Renal pelvis (tissue), 12 donors: ENCODE measurements at places on chromosomes 12 and 14. TPM values are rescaled to one million over a fixed set of nuclear protein-coding genes. Genes with fewer than 3 reads are reported as not detected.

FAM90A1 gene
- 3.1 TPM for polyA plus RNA-seq

STAC3 gene
- 9.6 TPM for polyA plus RNA-seq

STYK1 gene
- polyA plus RNA-seq, result 1.8 TPM

KIAA0586 gene
- 12.1 TPM for polyA plus RNA-seq

SLC25A21 gene
- 4.3 TPM for polyA plus RNA-seq

KCNC2 gene
- polyA plus RNA-seq, result 0.55 TPM

STON2 gene
- 68.3 TPM for polyA plus RNA-seq

EEF1AKMT3 gene
- 13.7 TPM for polyA plus RNA-seq

OSBPL8 gene
- 61.0 TPM for polyA plus RNA-seq

KRT77 gene
- not detected for polyA plus RNA-seq

IGF1 gene
- polyA plus RNA-seq, result 3.4 TPM

CIROP gene
- 0.18 TPM for polyA plus RNA-seq

TMTC2 gene
- 32.3 TPM for polyA plus RNA-seq

AQP5 gene
- polyA plus RNA-seq, result 1.4 TPM

VASH1 gene
- polyA plus RNA-seq, result 41.4 TPM

SERPINA3 gene
- polyA plus RNA-seq, result not detected

TMEM63C gene
- 2.6 TPM for polyA plus RNA-seq

KCNH5 gene
- 0.10 TPM for polyA plus RNA-seq

BHLHE41 gene
- 3.1 TPM for polyA plus RNA-seq

OAS1 gene
- 13.1 TPM for polyA plus RNA-seq

JPH4 gene
- polyA plus RNA-seq, result 9.1 TPM

VRK1 gene
- 25.0 TPM for polyA plus RNA-seq

SLC2A14 gene
- 0.25 TPM for polyA plus RNA-seq

ANG gene
- 4.2 TPM for polyA plus RNA-seq

ACSM4 gene
- polyA plus RNA-seq, result not detected

TPH2 gene
- 0.25 TPM for polyA plus RNA-seq

CLEC4E gene
- polyA plus RNA-seq, result 2.1 TPM

INSM2 gene
- not detected for polyA plus RNA-seq

KLRG1 gene
- polyA plus RNA-seq, result 2.2 TPM

MYF5 gene
- polyA plus RNA-seq, result not detected

LRRK2 gene
- 23.0 TPM for polyA plus RNA-seq

SIX4 gene
- 5.7 TPM for polyA plus RNA-seq

KRT74 gene
- not detected for polyA plus RNA-seq
